ENCODE measurements at places on chromosomes 6 and 20.

DNA sequence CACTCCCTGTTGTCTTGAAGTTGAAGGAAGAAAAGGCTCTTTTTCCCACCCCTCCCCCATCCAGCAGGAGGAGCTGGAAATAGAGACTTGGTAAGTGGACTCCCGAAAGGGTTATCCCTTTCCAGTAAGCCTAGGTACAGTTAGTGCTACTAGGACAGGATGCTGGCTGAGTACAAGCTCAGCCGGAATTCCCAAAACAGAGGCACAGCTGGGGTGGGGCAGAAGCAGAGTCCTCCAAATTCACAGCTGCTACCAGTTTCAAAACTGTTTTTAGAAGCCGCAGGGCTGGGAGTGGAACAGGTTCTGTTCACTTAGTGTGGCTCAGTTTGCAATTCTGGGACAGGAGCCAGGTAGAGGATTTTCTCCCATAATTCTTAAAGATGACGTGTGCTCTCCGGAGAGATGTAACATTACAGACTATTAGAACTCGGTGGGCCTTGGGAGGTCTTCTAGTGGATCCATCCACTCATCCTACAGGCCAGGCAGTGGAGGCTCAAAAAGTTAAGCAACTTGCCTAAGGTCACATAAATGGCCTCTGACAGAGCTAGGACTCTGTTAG, 19.0 kb upstream of the UTRN start:
- DNase-seq = no peak

GRCh38 chr6:93366506-93366905, 52.9 kb downstream of the EPHA7 start:
- no peak for DNase-seq

DNA sequence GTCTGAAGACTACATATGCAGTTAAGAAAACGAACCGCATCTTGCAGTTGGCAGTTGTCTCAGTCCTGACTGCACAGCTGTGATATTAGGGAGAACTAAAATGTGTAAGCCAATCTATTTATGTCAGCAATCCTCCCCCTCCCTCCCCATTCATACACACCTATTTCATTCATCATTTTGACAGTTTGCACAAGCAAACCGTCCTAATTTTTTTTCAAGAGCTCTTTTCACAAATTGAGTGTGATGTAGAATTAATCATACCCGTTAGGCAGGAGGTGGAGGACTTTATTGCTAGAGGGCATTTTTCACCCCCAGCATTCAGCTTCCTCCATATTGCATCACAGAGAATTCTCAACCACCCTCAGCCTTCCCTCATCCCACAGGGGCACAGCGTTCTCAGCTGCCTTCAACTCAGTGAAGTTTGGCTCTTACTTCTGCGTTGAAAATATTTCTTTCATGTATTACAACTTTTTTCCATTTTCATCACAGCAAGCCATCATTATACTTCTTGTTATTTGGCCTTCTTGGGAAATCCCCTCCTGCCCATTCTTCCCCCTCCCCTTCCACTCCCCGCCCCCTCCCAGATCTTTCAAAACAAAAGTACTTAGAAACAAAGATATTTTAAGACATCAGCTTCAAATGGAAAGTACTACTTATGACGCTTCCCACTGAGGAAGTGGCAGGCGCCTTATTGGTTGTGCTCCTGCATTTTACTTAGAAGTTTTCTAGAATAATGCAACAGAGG, 37.5 kb downstream of the NOX3 start:
- DNase-seq = peak; percentile 81

DNA sequence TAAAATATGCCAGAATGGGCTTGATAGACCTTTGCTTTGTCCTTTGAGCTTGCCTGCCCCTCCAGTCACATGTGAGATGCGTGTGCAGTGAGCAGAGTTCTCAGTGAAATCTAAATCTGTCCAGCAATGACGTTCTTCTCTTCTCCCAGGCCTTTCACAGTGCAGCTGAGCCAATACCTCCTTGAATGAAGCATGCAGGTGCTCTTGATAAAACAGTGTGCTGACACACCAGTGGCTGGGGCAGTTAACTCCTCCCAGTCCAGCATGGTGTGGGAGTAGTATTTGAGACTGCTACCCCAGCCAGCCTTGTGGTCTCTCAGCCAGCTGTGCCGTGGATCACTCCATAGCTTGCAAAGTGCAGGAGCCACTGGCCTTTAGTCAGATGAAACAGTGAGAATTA, 240.5 kb downstream of the FARS2 start:
- DNase-seq = no peak

DNA sequence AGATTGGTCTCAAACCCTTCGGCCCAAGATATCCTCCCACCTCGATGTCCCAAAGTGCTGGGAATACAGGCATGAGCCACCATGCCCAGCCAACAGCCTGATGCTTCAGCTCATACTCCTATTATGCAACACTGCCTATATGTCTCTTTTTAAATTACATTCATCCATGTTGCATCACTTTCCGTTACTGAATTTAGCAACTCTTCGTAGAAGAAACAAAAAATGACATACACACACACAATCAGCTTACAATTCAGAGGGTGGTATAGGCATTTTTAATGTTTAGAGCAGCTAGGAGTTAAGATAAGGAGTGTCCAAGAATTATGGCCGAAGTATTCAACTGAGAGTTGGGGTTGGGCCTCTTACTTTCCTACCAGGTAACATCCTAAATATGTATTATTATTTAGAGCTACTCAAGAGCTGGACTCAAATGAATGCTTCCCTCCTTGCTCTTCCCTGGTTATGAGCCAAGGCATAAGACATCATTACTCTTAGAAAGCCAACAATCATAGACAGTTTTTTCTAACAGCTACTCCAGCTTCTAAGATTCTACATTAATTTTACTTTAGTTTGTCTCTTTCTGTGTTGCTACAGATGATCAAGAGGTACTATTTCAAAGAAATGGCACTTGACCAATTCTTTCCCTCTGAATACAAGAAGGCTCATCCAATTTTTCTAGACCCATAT, 62.0 kb upstream of the BMP5 start:
- DNase-seq = peak; percentile 1

DNA sequence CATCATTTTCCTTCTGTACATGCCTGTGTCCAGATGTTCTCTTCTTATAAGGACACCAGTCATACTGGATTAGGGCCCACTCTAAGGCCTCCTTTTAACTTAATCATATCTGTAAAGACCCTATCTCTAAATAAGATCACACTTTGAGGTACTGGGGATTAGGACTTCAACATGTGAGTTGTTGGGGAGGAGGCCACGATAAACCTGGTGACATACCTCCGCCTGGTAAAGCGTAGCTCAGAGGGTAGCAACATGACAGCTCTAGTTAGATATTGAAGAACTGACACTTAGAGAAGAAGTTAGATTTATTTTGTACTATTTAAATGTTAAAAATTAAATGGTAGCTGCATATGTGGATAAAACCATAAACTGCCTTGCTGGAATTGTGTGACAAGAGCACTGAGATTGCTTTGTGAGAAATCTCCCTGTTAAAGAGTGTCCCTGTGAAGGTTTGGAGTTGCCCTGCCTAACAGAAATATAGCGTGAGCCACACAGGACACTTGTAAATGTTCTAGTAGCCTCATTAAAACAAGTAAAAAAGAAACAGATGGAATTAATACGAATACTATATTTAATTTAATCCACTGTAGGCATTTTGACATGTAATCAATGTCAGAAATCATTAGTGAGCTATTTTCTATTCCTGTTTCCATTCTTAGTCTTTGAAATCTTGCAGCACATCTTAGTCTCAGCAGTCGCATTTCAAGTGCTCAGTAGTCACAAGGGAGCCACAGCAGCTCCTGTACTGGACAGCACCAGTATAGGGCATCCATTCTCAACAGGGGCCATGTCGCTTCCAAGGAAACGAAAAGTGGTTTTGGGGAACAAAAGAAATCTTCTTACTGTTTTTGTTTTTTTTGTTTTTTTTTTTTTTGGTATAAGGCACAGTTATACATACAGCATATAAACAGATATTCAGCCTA, 13.4 kb downstream of the PLCB1 start:
- no peak for DNase-seq

DNA sequence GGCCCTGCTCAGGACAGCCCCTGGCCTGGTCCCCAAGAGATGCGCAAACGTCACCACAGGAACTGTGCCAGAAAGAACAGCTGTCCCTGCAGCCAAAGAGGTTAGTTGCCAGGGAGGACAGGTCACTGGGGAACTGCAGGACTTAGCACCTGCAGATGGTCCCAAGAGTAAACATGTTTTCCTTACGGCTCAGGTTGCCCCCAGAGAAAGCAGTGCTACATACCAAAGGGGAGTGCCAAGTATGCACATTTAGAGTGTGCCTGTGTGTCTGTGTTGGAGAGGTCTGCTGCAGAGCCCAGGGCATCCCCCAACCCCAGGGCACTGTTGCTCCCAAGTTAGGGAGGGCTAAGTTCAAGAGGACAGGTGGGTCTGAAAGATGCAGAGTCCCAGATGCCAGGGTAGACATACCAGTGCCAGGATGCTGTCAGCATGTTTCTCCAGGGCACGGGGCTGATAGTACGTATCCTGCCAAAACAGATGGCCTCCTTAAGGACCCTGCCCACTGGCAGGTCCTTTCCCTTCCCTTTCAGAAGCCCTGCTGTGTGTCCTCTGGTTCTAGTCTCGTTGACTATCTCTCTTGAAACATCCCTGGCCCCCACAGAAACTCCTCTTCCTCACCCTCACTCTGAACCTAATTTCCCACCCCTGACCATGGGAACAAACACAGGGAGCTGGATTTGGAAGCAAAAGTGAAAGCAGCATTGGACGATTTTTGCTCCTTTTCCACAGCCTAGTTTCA, 1.3 kb downstream of the ABHD16A start:
- DNase-seq = peak; percentile 51

- no peak for DNase-seq
Observed at GRCh38 chr6:138330763-138331162, 46.9 kb upstream of the SMIM28 start.

GRCh38 chr6:86959656-86960055, 22.3 kb downstream of the HTR1E start:
- no peak for DNase-seq

DNA sequence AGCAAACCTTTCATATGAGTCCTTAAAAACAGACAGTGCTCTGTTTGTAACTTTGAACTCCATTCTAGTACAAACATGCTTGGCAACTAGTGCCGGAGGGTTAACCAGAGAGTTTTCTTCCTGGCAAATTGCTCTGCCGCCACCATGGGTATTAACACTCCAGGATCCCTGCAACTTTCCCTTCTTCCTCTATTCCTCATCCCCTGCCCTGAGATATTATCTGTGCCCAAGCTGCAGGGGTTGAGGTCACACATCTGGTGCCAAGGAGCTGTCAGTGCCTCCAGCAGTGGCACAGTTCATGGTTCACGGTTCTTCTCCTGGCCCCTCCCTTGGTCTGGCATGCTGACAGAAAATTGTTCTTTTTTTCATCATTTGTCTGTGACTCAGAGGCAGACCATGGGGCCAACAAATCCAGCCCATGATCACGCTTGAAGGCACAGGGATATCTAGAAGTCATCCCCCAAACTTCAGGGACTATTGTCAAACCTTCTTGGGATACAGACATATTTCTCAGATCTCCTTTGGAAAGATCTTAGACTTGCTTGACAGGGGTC, 77.5 kb downstream of the ATXN1 start:
- peak; percentile 89 for DNase-seq

DNA sequence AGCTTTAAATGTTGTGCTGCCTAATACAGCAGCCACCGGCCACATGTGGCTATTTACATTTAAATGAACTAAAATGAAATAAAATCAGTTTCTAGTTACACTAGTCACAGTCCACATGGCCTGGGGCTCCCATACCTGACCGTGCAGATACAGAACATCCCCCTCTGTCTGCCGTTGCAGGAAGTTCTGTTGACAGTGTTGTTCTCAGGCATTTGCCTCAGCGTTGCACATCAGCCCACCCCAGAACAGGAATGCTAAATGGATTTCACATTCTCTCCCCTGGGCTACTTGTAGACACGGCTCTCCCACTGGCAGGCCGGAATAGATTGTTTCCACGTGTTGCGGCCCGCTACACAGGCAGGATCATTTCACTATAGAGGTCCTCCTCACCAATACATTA, 26.3 kb downstream of the JAG1 start:
- peak; percentile 41 for DNase-seq

DNA sequence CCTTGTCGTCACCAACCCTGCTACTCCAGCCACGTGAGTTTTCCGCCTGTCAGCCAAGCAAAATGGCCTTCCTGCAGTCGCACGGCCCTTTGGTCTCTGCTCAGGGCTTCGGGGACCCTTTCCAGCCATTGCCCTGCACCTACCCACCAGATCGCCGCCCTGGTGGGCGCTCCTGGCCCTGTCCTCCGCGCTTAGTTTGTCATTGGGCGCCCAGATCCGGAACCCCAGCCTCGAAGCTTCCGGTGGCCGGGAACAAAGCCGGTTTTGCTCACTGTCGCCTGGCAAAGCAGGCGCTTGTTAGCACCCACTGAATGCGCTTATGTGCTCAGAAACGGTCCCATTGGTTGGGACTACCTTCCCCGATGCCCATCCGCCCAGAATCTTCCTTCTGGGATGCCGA, 536 bp downstream of the ZFP57 start:
- no peak for DNase-seq

DNA sequence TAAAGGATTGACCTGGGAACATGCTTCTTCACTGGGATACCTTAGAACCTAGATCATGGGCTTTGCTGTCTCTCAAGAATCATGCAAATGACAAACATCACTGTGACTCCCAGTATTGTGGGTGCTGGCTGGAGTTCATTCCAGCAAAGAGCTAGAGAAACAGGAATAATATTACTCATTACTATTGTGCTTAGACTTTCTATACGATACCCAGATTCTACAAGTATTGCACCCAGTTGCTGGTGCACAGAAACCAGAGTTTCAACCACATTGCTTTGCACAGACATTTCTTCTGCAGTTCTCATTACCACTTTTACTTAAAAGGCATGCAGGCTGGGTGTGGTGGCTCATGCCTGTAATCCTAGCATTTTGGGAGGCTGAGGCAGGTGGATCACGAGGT, 220.4 kb upstream of the ZNF217 start:
- DNase-seq = no peak
